ENCODE measurements at places on chromosomes 12 and 14.
A peak's percentile ranks its signal among the peaks of the same experiment; 100 is the strongest.

GRCh38 chr12:109020796-109021380 lies at the start of gene SVOP:
Gene SVOP (minus strand): TSS chr12:109021068. CDS start chr12:109020868, 200 bp downstream.
- H3K4me1 ChIP-seq = no peaks in the 10 kb centered on the region
- no peak within 1 kb of the TSS for H3K27ac ChIP-seq
- no peak within 1 kb of the TSS for H3K4me3 ChIP-seq
- DNase-seq = peak; percentile 89
- H3K27me3 ChIP-seq = no peaks in the 10 kb centered on the region
- H3K36me3 ChIP-seq = no peaks in the 10 kb centered on the region

GRCh38 chr14:91466192-91466591 lies 43.9 kb downstream of the PPP4R3A start:
- no peaks in the 10 kb centered on the region for H3K4me1 ChIP-seq
- H3K36me3 ChIP-seq = peaks cover 42% of the 10 kb centered on the region
- no peak overlapping the region for H3K27ac ChIP-seq
- no peak overlapping the region for H3K4me3 ChIP-seq

DNA sequence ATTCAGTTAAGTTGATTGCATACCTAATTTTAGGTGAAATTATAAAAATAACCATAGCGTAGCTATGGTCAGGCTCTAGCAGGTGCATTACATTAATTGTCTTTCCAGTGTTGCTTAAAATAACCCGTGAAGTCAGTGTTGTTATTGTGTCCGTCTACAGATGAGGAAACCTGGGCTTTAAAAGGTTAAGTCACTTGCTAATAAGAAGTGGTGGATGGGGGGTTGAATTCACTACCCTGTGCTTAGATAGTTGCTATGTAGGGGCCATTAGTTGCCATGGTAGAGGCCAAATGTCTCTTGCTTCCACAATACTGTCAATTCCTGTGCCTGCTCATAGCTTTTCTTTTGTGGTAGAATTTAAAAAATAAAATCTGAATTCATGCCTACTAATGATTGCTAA lies 174.8 kb downstream of the PELI2 start:
- no peak overlapping the region for H3K27ac ChIP-seq
- H3K4me1 ChIP-seq = no peaks in the 10 kb centered on the region
- H3K27me3 ChIP-seq = no peaks in the 10 kb centered on the region
- H3K4me3 ChIP-seq = no peak overlapping the region
- H3K36me3 ChIP-seq = no peaks in the 10 kb centered on the region
- DNase-seq = no peak

- no peaks in the 10 kb centered on the region for H3K36me3 ChIP-seq
- H3K27me3 ChIP-seq = no peaks in the 10 kb centered on the region
- H3K4me1 ChIP-seq = no peaks in the 10 kb centered on the region
- no peak overlapping the region for H3K4me3 ChIP-seq
- H3K27ac ChIP-seq = no peak overlapping the region
Observed at GRCh38 chr12:21627924-21628323, 23.3 kb upstream of the GYS2 start.

- no peak for DNase-seq
- H3K27me3 ChIP-seq = no peaks in the 10 kb centered on the region
- peaks cover 66% of the 10 kb centered on the region for H3K4me1 ChIP-seq
- H3K36me3 ChIP-seq = no peaks in the 10 kb centered on the region
- H3K27ac ChIP-seq = peak overlapping the region; percentile 96
Observed at GRCh38 chr12:1591034-1591433, 3.3 kb downstream of the FBXL14 start.

DNA sequence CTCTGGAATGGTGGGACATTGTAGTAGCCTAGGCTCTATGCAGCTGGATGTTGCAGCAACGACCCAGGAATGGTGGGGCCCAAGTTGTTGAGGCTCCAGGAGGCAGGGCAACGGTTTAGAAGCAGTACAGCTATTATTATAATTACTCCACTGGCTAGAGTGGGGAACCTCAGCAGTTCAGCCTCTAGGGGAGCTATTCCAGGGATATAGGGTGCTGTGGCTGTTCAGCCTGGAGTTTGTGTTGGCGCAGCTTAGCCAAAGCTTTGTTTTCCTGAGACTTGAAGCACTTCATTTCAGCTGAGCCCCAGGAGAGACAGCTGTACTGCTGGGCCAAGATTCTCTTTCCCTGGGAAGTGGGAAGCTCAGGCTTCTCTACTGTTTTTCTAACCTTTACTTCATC lies 1023.0 kb upstream of the ATXN7L3B start:
- H3K4me3 ChIP-seq = no peak overlapping the region
- H3K27ac ChIP-seq = no peak overlapping the region
- no peak for DNase-seq
- H3K4me1 ChIP-seq = no peaks in the 10 kb centered on the region
- H3K27me3 ChIP-seq = no peaks in the 10 kb centered on the region

GRCh38 chr12:127012109-127012508 lies 1254.9 kb upstream of the TMEM132C start:
- H3K4me3 ChIP-seq = no peak overlapping the region
- H3K4me1 ChIP-seq = no peaks in the 10 kb centered on the region
- H3K36me3 ChIP-seq = no peaks in the 10 kb centered on the region
- DNase-seq = no peak
- H3K27me3 ChIP-seq = peaks cover 5% of the 10 kb centered on the region
- no peak overlapping the region for H3K27ac ChIP-seq

DNA sequence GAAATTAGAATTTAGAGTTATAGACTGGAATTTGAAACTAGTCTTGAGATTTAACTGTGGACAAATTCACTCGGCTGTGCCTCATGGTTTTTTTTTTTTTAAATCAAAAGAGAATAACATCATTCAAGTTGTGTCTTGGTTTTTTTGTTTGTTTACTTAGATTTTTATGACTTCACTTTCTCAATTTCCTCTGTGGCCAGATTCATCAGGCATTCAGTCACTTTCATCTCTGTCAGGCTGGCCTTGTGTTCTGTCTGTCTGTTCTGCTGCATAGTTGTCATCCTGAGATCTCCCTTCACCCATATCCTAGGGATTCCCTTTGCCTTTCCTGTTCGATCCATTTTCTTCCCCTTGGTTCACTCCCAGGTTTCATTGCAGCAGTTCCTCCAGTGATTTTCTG lies 10.0 kb downstream of the MARK3 start:
- H3K4me1 ChIP-seq = peaks cover 44% of the 10 kb centered on the region
- no peaks in the 10 kb centered on the region for H3K36me3 ChIP-seq
- no peak overlapping the region for H3K4me3 ChIP-seq
- peak overlapping the region; percentile 52 for H3K27ac ChIP-seq

- H3K27ac ChIP-seq = no peak overlapping the region
- DNase-seq = no peak
- H3K27me3 ChIP-seq = no peaks in the 10 kb centered on the region
Observed at GRCh38 chr14:34041220-34041619, 90.3 kb upstream of the EGLN3 start.

GRCh38 chr12:24797901-24798300 lies 151.0 kb downstream of the BCAT1 start:
- DNase-seq = no peak
- no peaks in the 10 kb centered on the region for H3K27me3 ChIP-seq
- H3K4me3 ChIP-seq = no peak overlapping the region
- no peaks in the 10 kb centered on the region for H3K36me3 ChIP-seq
- no peak overlapping the region for H3K27ac ChIP-seq

GRCh38 chr14:64654901-64655300 lies 49.3 kb upstream of the PLEKHG3 start:
- DNase-seq = no peak
- H3K36me3 ChIP-seq = no peaks in the 10 kb centered on the region
- H3K27ac ChIP-seq = peak overlapping the region; percentile 24
- H3K27me3 ChIP-seq = no peaks in the 10 kb centered on the region

- no peak for DNase-seq
- no peaks in the 10 kb centered on the region for H3K36me3 ChIP-seq
- H3K4me1 ChIP-seq = no peaks in the 10 kb centered on the region
- H3K4me3 ChIP-seq = no peak overlapping the region
Observed at GRCh38 chr12:83920821-83921547, 991.6 kb downstream of the SLC6A15 start.

DNA sequence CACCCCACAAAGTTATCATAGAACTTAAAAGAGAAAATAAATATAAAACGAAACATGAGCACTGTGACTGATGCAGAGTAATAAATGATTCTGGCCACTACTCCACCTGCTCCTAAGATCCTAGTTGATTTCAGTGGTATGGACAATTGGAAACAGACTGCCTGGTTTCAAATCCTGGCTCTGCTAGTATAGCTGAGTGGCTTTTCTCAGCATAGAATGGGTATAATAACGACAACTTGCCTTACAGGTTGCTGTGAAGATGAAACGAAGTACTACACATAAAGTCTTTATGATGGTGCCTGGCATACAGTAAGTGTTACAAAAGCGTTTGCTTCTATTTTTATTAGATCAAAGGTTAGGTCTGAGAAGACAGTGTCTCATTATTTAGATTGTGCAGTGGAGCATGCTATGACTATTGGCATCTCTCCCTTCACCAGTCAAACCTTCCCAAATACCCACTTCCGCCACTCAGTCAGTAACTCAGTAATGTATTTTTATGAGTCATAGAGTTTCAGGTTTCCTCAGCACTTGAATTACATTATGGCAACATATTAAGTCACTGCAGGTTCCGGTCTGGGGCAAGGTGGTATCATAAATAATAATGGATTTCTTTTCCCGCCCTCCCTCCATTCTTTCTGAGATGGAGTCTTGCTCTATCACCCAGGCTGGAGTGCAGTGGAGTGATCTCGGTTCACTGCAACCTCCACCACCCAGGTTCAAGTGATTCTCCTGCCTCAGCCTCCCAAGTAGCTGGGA lies 29.7 kb upstream of the NR2C1 start:
- H3K4me1 ChIP-seq = no peaks in the 10 kb centered on the region
- DNase-seq = no peak
- H3K27me3 ChIP-seq = no peaks in the 10 kb centered on the region
- H3K4me3 ChIP-seq = no peak overlapping the region
- no peak overlapping the region for H3K27ac ChIP-seq

GRCh38 chr12:25155022-25155576 lies 39.9 kb downstream of the DNAI7 start:
- H3K4me1 ChIP-seq = no peaks in the 10 kb centered on the region
- no peak overlapping the region for H3K27ac ChIP-seq
- no peaks in the 10 kb centered on the region for H3K27me3 ChIP-seq
- no peaks in the 10 kb centered on the region for H3K36me3 ChIP-seq

- no peaks in the 10 kb centered on the region for H3K27me3 ChIP-seq
- no peaks in the 10 kb centered on the region for H3K4me1 ChIP-seq
- no peak for DNase-seq
- no peaks in the 10 kb centered on the region for H3K36me3 ChIP-seq
Observed at GRCh38 chr14:61033855-61034254, 52.8 kb downstream of the SLC38A6 start.

DNA sequence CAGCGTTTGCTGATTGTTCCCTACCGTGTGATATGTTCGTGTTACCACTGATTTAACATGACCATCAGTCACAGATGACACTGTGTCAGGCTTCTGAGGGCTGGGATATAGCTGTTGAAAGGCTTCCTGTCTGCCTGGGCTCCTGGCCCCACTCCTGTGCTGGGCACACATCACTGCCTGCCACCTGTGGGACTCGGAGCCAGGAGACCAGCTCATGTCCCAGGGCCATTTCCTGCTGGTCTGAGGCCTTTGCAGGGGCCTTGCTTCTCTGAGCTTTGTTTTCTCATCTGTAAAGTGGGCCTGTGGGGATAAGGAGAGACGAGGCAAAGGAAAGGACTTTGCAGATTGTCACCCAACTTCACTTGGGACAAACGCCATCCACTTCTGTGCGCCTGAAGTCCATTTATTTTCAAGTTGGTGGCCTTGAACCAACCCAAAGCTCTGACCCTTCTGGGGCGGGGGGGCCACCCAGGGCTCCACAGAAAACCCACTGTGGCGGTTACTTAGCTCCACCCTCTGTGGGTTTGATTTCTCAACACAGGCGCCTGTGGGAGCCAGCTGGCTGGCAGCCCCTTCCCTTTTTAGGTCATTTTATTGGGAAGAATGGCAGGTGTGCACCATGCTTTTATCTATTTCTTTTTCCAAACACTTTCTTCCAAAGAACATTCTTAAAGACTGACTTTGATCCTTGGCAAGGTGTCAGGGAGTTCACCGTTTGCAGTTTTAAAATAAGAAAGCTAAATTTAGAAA lies 54.1 kb downstream of the BEGAIN start:
- H3K4me3 ChIP-seq = no peak overlapping the region
- H3K36me3 ChIP-seq = no peaks in the 10 kb centered on the region
- DNase-seq = no peak
- peaks cover 18% of the 10 kb centered on the region for H3K4me1 ChIP-seq

GRCh38 chr12:4148418-4149056 lies 125.0 kb upstream of the CCND2 start:
- H3K27ac ChIP-seq = no peak overlapping the region
- H3K4me1 ChIP-seq = no peaks in the 10 kb centered on the region
- no peak overlapping the region for H3K4me3 ChIP-seq
- peaks cover 4% of the 10 kb centered on the region for H3K27me3 ChIP-seq

GRCh38 chr12:132275110-132275531 lies 54.3 kb downstream of the GALNT9 start:
- no peaks in the 10 kb centered on the region for H3K4me1 ChIP-seq
- peaks cover 54% of the 10 kb centered on the region for H3K27me3 ChIP-seq
- H3K4me3 ChIP-seq = no peak overlapping the region
- no peaks in the 10 kb centered on the region for H3K36me3 ChIP-seq
- no peak for DNase-seq

DNA sequence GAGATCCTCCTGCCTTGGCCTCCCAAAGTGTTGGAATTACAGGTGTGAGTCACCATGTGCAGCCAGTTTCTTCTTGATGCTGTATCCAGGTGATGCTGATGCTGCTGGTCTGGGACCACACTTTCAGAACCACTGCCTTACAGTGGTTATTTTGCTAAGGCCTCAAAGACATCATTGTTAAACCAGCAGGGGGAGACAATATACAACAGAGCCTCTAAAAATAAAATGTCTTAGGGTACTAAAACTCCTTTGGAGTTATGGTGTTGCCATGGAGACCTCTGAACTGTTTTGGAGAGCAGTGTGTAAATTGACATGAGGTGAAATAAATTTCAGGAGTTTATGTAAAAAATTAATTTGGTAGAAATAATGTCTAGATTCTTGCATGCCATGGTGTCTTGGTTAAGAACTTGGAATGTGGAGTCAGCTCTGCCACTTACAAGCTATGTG lies 1.1 kb upstream of the ARG2 start:
- H3K27ac ChIP-seq = no peak overlapping the region
- no peaks in the 10 kb centered on the region for H3K27me3 ChIP-seq
- no peak for DNase-seq
- H3K36me3 ChIP-seq = no peaks in the 10 kb centered on the region
- peak overlapping the region; percentile 68 for H3K4me3 ChIP-seq
- peaks cover 20% of the 10 kb centered on the region for H3K4me1 ChIP-seq

DNA sequence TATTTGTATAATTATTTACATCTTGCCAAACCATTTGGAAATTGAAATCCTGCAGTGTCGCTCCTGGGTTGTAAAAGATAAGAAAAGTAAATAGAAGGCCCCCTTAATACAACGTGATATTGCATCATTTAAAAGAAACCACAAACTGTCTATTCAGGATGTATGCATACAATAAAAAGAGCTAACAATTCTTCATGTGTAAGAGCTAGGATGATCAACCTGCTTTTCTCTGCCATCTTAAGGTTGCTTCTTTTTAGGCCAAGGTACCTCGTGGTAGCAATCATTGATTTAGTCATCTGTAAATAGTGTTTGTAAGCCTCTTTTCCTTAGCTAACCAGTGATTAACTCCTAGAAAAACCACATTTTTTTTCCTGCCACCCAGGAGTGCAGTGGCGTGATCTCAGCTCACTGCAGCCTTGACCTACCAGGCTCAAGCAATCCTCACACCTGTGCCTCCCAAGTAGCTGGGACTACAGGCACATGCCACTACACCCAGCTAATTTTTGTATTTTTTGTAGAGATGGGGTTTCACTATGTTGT lies 3.3 kb upstream of the USP44 start:
- no peak overlapping the region for H3K4me3 ChIP-seq
- DNase-seq = no peak
- H3K27ac ChIP-seq = no peak overlapping the region
- no peaks in the 10 kb centered on the region for H3K4me1 ChIP-seq
- H3K36me3 ChIP-seq = no peaks in the 10 kb centered on the region

Measured in heart left ventricle (tissue), 16 donors.